AG08395 (cell line): ENCODE measurements at places on chromosomes 4 and X.

DNA sequence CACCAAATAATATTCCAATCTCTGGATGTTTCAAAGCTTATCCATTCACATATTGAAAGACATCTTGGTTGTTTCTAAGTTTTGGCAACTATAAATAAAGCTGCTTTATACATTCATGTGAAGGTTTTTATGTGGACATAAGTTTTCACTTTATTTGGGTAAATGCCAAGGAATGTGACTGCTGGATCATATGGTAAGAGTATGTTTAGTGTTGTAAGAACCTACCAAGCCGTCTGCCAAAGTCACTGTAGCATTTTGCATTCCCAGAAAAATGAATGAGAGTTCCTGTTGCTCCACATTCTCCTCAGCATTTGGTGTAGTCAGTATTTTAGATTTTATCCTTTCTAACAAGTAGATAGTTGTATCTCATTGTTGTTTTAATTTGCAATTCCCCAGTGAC lies 1047.7 kb downstream of the C4orf33 start:
- no peak for DNase-seq

DNA sequence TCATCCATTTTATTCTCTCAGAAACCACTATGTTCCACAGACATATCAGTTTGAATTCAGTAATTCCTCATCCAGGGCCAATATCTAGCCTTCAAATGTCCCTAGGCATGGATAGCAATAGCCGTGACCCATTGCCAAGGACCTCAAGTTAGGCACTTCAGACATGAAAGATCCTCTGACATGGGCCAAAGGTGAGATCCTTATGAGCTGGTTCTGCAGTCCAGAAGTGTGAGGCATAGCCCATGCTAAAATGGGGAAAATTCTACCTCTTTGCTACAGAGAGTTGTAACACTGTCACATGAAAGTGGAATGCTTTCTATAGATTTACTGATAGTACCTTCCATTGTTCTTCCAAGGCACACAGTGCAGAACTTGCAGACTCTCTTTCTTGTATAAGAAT lies 349.7 kb upstream of the GALNT7 start:
- DNase-seq = no peak

DNA sequence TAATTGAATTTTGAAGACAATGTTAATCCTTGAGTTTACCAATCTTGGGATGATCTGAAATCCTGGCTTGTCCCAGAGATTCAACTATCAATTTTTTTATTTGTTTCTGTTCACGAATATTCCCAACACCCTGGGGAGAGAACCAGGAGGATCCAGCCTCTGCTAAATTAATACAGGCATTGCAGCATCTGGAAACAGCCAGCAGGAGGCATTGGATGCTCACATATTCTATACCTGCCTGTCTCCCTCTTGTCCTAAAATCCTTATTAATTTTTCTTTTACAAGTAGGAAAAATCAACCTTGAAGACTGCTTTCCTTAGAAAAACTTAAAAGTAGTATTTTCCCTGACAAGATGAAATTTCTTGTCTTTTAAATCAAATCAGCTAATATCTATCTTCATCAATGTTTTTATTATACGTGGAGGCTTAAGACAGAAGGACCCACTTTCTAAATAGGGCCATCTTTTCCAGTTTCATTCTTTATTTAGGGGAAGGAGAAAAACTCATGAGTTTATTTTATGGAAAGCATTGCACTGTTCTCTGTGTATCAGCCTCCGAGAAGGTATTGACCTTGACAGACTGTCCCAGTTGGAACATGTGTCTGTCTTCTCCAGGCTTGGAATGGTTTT lies 102.4 kb downstream of the CLNK start:
- DNase-seq = no peak

GRCh38 chr4:10168151-10168550 lies 51.6 kb upstream of the WDR1 start:
- DNase-seq = no peak

GRCh38 chrX:18465051-18465450 lies 39.6 kb downstream of the CDKL5 start:
- no peak for DNase-seq

- no peak for DNase-seq
Observed at GRCh38 chrX:65874110-65874509, 165.8 kb downstream of the VSIG4 start.
